B cell (primary cell): ENCODE measurements at places on chromosomes 13 and 19.

- no peak for DNase-seq
These were observed 11.5 kb upstream of the WBP4 start for GRCh38 chr13:41049480-41050440.

- no peak for DNase-seq
These were observed 403.0 kb downstream of the LMO7 start for GRCh38 chr13:76038920-76039716.

DNA sequence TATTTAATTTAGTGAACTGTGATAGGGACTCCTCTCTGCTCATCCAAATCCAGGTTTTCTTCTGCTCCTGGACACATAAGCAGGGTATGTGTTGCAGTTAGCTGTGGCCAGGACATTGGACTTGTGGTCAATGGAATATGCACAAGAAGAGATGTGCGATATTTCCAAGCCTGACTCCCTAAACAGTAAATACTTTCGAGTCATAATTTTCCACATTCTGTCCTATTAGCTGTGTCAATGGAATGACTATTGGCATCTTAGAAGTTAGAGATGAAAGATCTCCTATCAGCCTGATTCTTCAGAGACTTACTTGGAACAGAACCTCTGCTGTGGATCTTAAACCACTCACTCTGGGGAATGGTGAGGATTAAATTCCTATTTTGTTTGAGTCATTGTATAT is 771.0 kb downstream of the EFNB2 start:
- no peak for DNase-seq

- no peak for DNase-seq
These were observed 500.9 kb upstream of the HTR2A start for GRCh38 chr13:47397739-47398138.

DNA sequence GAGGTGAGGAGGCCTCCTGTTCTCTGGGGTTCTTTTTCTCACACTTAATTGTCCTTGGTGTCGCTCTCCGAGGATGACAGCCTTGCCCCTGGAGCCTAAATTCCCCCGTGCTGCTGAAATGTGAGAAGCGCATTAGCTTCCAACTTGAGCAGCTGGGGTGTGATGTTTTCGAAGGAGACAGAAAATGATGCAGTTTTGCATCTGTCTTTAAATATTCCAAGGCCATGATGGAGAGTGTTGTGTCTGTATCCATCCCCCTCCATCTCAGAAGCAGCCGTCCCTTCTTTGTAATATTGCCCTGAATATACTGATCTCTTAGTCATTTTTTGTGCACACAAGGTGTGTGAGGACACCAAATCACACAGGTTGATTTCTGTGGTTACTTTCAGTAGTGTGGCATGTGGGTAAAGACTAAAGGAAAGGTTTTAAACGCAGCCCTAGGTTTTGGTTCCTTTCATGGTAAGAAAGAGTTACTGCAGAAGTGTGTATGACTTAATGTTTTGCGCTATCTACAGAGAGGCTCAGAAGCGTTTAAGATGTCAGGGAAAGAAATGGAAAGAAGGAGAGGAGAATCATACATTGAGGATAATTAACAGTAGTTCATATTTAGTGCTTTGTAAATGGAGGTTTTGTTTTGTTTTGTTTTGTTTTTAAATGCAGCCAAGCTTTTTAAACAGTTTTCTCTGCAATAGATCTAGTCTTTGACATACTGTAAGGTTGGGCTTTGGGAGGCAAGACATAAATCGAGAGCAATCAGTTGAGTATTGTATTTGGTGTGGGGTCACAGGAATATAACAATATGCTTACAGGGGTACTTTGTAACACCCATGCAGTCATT is 1.6 kb downstream of the NBEA start:
- peak; percentile 7 for DNase-seq

DNA sequence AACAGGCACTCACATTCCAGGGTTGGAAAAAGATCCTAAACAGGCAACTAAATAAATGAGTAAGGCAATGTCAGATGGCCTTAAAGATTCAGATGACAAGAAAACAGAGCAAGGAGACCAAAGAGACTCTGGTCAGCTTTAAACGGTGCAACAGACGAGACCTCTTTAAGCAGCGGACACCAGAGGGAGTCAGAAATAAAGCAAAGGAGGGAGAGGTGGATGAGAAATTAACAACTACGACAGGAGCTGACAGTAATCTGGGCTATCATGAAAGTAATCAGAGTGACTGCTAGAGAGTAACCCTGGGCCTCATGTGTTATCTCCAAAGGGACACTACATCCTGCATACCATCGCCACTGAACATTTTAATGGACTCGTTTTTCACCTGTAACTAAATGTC is 1.1 kb downstream of the ZNF550 start:
- no peak for DNase-seq

GRCh38 chr13:78785764-78786163 is 126.8 kb upstream of the OBI1 start:
- DNase-seq = no peak

DNA sequence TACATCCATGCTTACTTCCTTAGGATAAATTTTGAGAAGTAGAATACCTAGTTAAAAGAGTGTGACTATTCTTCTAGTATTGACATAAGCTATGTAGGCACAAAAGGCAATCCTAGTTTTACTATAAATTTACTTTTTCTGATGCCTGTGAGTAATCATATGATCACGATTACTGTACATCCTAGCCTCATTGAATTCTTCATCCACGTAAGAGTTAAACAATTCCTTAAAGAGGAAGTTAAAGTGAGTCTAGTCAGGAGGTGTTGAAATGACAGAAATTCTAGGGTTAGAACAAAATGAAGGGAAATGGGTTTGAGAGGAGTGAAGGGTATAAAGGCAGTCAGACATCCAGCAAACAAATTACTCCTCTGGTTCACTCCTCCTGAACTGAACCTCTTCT is at the start of gene ACOD1:
Gene ACOD1 (plus strand): TSS at position 363 of the 400 bp plus-strand sequence. CDS start 48 bp downstream, outside the sequence.
- no peak for DNase-seq

DNA sequence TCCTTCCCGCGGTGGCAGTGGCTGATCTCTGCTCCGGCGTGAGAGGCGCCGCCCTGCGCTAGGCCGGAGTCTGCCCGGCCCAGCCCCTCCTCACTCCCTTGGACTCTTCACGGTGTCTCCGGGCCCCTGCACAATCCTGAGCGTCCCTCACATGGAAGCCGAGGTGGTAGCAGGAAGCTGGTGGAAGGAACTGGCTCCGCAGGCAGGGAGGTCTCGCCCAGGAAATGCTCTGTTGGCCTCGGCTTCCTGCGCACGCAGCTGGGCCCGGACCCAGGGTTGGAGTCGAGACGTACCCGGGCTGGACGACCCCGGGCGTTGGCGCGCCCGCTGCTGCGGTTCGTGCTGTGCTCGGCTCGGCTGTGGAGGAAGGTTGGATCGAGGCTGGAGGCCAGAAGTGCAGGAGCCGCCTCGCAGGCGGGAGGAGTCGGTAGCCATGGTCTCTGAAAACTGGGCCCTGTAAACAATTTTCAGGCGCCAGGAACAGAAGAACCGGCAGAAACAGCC is 46.3 kb downstream of the ZNF724 start:
- no peak for DNase-seq

DNA sequence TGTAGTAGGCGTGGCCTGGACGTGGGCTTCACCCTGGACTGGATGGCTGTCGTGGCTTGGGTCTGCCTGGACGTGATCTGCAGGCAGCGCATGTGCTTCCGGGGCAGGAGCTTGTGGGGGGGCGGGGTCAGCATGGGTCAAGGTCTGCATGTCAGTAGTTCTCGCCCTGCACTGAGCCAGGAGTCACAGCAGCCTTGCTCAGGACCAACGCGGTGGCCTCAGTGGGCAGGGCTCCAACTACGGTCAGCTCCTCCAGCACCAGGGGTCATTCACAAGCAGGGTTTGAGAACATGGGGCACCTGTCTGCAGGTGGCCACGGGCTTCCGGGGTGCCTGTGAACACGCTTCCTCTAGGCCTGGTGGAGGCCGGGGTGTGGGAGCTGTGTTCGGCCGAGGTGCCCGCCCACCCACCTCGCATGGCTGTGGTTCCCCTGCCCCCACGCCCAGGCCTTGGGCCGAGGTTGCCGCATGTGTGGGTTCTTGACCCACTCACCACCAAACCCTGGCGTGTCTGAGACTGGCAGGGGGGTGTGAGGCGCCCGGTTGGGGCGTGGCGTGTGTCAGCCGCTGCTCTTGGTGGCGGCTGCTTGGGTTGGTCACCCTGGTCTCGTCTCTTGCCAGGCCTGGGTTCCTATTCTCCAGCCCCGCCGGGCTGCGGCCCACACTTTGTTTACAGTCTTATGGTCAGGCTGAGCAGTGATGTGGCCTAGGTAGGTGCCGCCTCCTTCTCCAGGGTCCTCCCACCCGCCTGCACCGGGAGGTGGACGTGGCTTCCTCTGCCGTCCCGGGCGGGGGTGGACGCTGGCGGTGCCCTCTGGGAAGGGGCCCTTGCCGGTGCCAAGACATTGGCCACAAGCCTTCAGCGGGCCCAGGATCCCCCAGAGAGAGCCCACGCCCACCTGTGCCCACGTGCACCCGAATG is 4.8 kb upstream of the RPS15 start:
- no peak for DNase-seq

DNA sequence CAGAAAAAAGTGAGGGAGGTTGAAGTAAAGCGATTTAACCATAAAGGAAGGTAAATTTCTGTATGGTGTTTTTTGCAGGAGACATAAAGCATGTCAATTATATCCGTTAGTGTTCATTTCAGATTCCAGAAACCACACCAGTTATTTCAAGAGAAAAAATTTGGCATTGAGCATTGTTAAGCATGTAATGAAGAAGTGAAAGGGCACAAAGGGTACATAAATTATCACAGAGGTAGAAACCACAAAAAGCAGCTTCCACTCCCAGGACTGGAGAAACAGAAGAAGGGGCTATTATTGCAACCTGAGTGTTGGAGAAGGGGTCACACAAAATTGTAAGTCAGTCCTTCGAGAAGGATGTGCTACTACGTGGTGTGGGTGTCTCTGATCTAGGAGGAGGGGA is 72.2 kb upstream of the DACH1 start:
- DNase-seq = no peak

DNA sequence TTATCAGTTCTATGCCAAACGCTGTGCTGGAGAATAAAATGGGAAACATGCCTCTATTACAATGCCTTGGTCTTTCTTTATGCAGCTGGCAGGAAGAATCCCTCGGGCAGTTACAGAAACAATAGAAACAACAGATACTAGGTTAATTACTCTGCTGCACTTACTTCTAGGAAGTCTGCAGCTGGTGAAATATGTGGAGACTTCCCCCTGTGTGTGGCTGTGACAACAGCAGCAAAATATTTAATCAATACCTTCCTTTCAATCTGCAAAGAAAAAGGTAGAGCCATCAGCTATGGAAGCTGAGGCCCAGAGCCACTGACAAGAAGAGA is 9.9 kb downstream of the STOML3 start:
- no peak for DNase-seq

DNA sequence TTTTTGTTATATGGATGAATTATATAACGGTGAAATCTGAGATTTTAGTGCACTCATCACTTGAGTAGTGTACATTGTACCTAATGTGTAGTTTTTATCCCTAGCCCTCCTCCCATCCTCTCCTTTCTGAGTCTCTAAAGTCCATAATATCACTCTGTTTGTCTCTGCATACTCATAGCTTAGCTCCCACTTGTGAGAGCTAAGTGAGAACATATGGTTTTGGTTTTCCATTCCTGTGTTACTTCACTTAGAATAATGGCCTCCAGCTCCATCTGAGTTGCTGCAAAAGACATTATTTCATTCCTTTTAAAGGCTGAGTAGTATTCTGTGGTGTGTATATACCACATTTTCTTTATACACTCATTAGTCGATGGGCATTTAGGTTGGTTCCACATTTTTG is 94.0 kb downstream of the SLC10A2 start:
- DNase-seq = no peak

DNA sequence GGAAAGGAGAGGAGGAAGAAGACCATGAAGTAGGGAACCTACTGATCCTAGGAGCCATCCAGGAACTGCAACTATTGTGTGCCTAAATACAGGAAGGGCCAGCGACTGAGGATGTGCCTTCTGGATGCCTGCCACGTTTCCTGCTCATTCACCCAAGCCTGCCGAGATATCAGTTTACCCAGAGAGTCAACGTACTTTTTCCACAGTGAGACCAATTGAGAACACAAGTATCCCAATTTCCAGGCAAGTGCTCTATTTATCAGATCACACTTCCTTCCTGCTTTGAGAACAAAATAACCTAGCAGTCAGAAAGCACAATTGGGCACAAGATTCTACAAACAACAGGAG is 122.4 kb downstream of the AKAP11 start:
- no peak for DNase-seq

DNA sequence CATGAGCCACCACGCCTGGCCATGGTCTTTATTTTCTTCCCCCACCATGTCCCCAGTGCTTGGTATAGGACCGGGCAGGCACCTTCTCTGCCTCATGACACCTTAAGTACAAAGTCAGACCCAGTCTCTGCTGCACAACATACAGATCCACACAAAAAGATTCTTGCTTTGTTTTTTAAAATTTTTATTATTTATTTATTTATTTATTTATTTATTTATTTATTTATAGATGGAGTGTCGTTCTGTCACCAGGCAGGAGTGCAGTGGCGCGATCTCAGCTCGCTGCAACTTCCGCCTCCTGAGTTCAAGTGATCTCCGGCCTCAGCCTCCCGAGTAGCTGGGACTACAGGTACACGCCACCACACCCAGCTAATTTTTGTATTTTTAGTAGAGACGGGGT is 2.5 kb upstream of the NFIX start:
- no peak for DNase-seq

DNA sequence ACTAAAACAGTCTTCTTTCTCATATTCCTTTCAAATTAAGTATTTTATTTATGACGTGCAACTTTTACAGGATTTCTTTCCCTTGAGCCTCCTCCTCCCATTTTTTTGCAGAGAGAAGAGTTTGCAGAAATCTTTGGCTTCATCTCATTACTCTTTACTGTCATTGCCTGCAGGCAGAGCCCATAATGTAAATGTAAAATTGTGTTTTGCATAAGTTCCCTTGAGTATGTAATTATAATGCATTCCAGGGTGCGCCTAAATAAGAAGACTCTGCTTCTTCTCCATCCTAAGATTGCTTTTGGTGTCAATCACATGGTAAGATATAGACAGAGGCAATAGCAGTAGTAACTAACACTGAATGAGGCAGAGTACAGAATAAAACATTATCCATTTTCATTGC is 23.0 kb downstream of the MIR17HG start:
- no peak for DNase-seq

DNA sequence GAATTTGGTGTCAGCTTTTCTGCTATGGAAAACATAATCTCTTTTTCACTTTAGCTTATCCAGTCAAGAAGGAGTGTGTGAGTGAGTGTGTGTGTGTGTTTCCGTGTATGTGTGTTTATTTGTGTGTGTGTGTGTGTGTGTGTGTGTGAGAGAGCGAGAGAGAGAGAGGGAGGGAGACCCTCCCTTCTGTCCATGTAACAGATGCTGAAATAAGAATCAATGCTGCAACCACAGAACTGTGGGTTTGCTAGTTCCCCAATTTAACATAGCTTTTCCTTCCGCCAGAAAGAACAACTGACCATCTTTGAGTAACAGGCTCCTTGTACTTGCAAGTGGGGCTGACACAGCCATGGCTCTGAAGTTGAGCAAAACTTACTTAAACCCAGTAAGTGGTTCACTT is 5.2 kb downstream of the LCP1 start:
- DNase-seq = peak; percentile 83
